ENCODE measurements at places on chromosomes 5 and 9.
A peak's percentile ranks its signal among the peaks of the same experiment; 100 is the strongest.

GRCh38 chr5:152601806-152602732 lies 197.0 kb upstream of the NMUR2 start:
- no peak for DNase-seq

DNA sequence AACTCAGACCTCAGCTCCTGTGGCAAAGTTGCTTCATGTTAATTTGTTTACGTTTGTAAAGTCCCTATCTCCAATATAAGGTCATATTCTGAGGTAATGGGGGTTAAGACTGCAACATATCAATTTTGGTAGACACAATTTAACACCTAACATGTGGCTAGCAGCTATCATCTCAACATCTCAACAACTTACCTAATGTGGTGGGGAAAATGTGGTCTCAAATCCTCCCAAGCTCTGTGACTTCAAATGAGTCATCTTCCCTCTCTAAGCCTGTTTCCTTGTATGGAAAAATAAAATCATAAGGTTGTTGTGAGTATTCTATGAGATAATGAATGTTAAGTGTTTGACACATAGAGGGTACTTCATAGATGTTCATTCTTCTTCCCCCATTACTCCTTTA lies 443.3 kb downstream of the CDK5RAP2 start:
- no peak for DNase-seq

- no peak for DNase-seq
Observed at GRCh38 chr5:139282197-139282557, 11.4 kb upstream of the MATR3 start.

DNA sequence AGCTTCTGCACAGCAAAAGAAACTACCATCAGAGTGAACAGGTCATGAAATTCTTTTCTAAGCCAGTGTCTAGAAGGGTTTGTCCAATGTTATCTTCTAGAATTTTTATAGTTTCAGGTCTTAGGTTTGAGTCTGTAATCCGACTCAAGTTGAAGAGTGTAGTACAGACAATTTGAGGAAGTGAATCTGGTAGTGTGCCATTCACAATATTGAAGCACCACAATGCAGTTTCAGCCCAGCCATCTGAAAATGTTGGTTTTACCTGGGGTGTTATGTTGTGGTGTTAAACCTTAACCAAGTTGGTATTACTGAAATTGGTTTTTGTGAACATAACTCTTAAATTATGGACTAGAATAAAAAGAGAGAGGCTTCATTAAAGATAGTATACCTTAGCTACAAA lies 77.2 kb downstream of the ADAMTS16 start:
- DNase-seq, result no peak

DNA sequence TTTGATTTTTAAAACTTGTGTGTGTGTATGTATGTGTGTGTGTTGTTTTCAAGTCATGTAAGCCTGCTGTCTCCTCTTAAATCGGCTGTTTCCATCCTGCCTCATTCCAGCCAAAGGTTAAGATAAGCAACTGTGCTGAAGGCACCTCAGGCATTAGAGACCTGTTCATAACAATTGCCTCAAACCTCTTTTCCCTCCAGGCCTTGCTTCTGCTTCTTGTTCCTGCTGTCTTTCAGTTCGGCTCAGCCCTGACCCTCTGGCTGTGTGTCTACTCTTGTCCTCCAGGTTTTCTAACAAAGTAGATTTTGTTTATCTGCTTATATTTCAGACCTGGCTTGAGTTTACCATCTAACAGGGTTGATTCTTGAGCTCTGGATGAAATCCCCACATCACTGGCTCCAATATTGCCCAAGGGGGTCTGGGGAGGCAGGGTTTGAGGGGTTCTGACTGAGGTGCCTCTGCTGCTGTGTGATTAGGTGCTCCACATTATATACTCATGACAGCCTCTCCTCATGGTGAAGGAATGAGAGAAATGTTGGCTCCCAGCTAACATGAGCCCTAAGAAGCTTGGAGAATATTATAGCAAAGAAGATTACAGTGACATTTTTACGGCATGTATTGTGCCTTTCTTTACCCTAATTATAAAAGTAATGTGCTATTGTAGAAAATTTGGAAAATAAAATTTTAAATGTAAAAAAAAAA lies 229.7 kb upstream of the PIK3R1 start:
- DNase-seq, result no peak

GRCh38 chr9:26361010-26361409 lies 531.6 kb downstream of the CAAP1 start:
- DNase-seq, result no peak

DNA sequence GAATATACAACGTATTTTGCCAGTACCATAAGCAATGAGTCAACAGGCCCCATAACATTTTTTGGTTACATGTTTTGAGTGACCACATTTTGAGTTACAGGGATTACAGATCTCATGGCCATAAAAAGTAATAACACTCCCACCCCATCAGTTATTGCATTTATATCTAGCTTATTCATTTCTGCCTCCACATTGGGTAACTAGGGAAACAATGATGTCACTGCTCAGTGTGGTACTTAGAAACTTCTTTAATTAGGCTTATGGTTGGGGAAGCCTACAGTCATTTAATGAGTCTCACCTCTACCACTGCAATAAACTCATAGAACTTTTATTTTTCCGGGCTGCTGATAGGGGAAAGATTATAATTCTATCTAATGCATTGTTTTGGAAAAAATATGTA lies 39.9 kb upstream of the SMIM15 start:
- DNase-seq, result no peak

- no peak for DNase-seq
Observed at GRCh38 chr9:11269036-11269435, 656.2 kb upstream of the PTPRD start.

GRCh38 chr9:108347463-108348188 lies 508.2 kb downstream of the ACTL7B start:
- DNase-seq, result no peak

DNA sequence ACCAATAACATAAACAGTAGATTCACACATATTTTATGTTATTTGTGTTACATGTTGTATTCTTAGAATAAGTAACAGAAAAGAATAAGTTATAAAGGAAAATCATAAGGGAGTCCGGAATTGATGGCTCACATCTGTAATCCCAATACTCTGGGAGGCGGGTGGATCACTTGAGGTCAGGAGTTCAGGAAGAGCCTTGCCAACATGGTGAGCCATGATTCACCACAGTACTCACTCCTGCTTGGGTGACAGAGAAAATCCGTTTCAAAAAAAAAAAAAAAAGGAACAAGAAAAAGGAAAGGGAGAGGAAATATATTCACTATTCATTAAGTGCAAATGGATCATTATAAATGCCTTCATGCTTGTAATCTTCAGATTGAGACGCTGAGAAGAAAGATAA lies 533.3 kb upstream of the CDH9 start:
- DNase-seq, result no peak

GRCh38 chr9:123716339-123716945 lies 213.5 kb downstream of the DENND1A start:
- no peak for DNase-seq

- DNase-seq, result no peak
Observed at GRCh38 chr5:156164306-156164705, 162.7 kb upstream of the SGCD start.

GRCh38 chr9:99046068-99046467 lies 58.8 kb upstream of the TGFBR1 start:
- DNase-seq, result no peak

DNA sequence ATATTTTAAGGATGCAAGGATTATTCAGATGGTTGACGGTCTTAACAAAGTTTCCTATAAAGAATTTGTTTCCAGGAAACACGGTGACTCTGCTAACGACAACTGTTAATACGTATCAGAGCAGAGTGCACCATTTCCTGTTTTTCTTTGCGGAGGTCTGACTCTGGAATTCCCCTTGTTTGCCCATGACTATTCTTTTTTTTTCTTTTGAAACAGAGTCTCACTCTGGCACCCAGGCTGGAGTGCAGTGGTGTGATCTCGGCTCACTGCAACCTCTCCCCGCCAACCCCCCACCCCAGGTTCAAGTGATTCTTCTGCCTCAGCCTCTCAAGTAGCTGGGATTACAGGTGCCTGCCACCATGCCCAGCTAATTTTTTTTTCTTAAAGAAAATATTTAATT lies 115.9 kb downstream of the CDC42SE2 start:
- no peak for DNase-seq

DNA sequence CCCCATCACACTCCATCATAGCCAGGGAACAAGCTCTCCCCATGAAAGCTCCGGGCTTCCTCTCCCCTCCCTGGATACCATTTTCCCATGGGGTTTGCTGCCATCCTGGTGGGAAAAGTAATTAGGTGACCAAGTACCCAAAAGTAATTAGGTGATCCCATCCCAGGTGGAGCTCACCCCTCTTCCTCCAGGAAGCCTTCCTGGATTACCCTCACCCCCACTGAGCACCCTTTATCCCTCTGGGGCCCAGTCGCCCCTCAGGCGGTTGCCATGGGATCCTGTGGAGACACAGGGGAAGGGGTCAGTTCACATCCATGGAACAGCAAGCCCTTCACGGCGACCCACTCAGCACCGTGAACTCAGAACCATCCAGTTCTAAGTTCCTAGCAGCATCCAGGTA lies 74.8 kb upstream of the RAPGEF1 start:
- no peak for DNase-seq

DNA sequence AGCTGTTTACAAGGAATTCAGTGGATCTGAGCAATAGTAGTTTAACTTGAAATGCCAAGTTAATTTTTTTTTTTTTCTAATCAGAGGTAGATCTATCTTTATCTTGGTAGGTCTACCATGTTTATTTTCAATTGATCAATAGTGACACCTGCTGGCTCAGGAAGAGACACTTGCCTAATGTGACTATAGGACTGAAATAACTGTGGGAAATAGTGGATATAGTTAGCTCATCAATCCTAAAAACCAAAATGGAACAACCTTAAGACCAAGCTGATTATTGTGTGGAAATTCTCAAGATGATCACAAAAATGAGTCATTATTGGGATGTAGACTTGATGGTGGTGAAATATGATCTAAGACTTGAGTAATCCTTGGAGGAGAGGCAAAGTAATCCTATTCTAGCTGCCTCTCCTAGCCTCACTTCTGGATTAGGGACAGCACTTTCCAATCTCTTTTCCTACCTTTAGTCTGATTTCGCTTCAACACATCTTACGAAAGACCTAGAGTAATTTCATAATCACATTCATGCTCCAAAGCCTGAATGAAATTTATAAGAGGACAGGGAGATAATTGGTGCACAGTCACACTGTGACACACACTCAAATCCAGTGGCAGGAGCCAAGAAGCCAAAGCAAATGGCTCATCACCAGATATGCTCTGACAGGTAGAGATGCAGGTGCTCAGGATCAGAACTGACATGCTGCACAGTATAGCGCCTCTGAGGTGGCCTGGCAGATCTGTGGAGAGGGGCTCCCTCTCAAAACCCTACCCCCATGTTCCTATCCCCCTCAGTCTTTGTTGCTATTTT lies 156.3 kb downstream of the HMHB1 start:
- peak; percentile 38 for DNase-seq

- DNase-seq, result no peak
Observed at GRCh38 chr9:122695696-122696095, 20.8 kb downstream of the OR1L3 start.

- DNase-seq, result no peak
Observed at GRCh38 chr9:38422555-38423260, 1.5 kb downstream of the IGFBPL1 start.

GRCh38 chr5:59587489-59588337 lies 305.8 kb downstream of the PDE4D start:
- DNase-seq, result peak; percentile 78

- no peak for DNase-seq
Observed at GRCh38 chr9:131854896-131855613, 115.2 kb upstream of the RAPGEF1 start.
